ENCODE measurements at places on chromosomes 4 and X.
A peak's percentile ranks its signal among the peaks of the same experiment; 100 is the strongest.

DNA sequence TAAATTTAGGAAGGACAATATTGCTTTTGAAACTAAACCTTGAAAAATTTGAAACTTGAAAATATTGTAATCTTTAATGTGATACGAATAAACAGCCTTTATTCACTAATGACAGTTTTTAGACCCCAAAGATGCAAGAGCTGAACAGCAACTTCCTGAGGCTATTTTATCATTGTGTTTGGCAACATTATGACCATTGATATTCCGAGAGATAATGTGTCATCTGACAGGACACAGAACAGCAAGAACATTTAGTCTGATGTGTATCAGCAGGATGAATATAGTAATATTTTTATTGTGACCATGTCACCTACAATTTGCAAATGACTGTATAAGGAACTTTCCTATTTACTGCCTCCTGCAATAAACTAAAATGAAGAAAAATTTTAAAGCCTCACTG lies 316.0 kb downstream of the ADAM29 start:
- DNase-seq: no peak

GRCh38 chr4:118743867-118744266 lies 58.7 kb downstream of the METTL14 start:
- DNase-seq: no peak

DNA sequence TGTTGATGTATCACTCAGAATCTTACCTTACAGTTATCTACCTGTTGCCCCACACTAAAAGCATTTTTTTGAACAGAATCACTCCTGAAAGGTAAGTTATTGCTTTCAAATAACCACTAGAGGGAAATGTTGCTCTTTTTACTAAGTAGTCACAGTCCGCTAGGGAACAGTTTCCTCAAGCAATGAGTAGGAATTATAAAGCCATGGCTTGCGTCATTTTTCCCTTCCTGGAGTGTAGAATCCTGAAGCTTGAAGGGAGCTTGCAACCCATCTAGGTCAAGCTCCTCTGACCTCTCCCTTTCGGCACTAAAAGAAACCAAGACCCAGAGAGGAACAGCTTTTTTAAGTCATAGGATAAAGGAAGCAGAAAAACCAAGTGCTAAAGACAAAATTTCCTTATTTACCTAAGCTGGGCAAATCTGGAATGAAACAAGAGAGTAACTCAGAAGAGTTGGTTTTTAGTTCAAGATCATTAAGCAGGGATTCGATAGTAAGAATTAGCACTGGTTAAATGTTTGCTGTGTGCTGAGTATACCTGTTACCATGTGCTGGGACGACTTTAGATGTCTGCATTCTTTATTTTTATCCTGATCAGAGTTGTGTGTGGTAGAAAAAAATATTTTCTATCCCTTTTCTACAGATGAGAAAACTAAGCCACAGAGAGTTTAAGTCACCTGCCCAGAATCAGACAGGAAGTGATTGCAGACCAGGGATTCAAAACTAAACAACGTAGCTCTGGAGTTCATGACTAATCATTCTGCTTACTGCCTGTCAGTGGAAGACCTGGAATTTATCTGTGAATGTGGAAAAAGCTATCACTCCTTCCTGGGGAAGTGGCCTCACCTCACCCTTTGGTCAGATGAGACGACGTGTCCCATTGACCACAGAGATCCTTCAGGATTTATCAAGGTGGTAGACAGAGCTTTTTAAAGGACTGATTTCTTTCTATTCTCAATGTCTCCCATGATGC lies 631.5 kb downstream of the RAB28 start:
- no peak for DNase-seq

- no peak for DNase-seq
Measured at GRCh38 chr4:112633477-112634235, 3.1 kb downstream of the ZGRF1 start.

DNA sequence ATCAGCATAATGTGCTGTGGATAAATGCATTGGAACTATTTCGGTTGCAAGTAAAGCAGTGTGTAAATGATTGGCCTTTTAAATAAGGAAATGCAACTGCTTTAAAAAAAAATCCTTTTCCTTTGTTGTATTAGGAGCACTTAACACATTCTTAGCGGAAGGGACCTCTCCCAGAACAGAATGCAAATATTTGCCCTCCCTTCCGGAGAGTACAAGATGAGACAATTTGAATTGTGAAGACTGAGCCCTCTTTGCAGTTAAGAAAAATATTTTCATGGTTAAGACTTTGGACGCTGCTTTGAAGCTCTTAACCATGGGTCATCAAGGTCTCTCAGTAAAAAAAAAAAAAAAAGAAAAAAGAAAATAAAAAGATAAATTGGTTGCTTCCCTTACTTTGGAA lies 9.5 kb upstream of the NOX1 start:
- DNase-seq: no peak

DNA sequence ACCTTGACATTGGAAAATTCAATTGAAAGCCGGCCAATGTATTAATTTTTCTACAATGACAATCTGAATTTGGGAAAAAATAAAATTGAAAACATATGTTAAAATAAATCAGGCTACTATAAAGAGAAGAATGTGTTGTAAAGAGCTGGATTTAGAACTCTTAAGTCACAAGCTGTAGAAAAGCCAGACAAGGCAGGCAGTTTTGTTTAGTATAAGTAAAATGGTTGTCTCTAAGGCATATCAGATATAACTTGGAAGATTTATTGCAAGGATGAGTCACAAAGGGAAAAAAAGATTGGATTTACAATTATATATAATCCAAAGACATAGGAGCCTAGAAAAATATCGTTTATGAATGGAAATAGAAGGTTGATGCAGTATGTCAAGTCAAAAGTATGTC lies 549.1 kb upstream of the EPHA5 start:
- no peak for DNase-seq

- DNase-seq: no peak
Measured at GRCh38 chr4:1759170-1759817, 33.8 kb upstream of the FGFR3 start.

DNA sequence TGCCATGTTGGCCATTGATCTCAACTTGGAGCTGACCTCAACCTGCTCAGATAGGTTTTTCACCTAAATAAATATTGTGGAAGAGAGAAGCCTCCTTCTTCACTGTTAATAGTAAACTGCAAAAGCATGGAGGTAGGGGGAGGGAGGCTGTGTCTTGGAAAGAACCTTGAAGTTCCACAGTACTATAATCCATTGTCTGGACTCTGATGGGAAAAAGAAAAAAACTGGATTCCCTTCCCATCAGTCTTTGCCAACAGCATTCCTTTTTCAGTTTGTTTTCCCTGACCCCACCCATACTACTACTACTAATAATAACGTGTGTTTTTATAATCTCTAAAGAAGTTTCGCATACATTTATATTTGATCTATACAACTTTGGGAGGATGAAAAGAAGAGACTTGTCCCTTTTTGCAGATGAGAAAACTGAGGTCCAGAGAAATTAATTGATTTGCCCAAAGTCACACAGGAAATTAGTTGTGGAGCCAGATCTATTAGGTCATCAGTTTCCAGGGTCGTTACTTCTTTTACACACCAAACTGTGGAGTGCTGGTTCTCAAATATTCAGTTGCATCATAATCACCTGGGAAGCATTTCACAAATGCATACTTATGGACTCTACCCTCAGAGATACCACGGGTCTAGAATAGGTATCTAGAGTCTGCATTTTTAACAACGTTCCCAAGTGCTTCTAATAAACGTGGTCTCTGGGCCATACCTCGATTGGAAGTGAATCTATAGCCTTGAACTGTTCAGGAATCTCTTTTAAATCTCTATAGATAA lies 59.1 kb downstream of the LUZP4 start:
- DNase-seq: no peak

- DNase-seq: no peak
Measured at GRCh38 chrX:97358941-97359340, 475.2 kb downstream of the RPA4 start.

DNA sequence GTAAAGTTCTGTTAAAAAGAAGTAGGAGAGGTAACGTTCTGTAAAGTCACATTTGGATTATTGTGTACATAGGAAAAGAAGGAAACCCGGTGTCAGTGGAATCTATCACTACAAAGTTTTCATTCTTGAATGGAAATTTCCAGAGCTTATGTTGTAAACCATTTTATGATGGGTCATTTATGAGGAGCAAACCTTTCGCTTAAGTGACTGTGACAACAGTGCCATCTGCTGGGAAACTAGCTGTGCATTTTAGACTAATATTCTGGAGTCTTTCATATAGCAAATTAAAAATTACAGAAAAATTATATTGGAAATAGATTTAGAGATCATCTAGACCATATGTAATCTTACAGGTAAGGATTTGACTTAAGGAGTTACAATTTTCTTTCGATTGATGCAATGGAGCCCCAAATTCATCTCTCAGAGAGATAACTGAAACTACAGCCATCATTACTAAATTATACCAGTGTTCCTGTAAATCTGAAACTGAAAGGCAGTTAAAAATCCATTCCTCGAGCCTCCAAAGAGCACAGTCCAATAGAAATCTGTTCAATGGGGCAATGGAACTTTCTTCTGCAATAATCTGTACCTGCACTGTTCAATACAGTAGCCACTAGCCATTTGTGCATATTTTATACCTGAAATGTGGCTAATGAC lies 26.9 kb downstream of the ASB9 start:
- DNase-seq: peak; percentile 33

GRCh38 chrX:124737771-124738170 lies 391.4 kb downstream of the SH2D1A start:
- no peak for DNase-seq

- no peak for DNase-seq
Measured at GRCh38 chr4:95510145-95510544, 38.6 kb downstream of the UNC5C start.

- no peak for DNase-seq
Measured at GRCh38 chr4:22477136-22477812, 38.6 kb downstream of the ADGRA3 start.

Measured in activated CD4-positive, CD25-positive, alpha-beta regulatory T cell treated with anti-CD3 and anti-CD28 coated beads, Interleukin-2, amount 50 U/mL, for 72 hours (primary cell).